ENCODE measurements at places on chromosomes 2 and 18.

DNA sequence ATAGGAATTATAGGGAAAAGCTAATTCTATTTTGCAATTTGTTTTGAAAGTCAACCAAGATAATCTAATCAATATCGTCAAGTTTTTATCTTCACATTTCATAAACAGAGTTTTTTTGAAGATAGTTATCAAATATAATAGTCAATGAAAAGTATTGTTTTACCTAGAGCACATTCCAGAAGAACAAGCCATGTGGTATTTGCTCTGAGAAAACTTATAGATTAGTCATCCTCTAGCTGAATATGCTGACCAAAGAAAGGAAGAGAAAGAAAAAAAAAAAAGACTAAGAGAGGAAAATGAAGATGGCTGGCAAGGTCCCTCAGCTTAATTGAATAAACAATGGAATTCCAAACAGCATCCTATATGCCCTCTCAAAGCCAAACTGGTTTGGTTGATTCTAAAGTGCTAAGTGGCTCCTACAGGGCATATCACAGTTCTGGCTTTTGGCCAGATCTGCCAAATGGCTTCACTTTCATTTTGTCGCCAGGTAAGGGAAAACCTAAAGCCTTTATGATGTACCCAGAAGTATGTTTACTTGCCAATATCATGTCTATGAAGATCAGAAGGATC lies 132.6 kb downstream of the VWC2L start:
- DNase-seq = no peak

DNA sequence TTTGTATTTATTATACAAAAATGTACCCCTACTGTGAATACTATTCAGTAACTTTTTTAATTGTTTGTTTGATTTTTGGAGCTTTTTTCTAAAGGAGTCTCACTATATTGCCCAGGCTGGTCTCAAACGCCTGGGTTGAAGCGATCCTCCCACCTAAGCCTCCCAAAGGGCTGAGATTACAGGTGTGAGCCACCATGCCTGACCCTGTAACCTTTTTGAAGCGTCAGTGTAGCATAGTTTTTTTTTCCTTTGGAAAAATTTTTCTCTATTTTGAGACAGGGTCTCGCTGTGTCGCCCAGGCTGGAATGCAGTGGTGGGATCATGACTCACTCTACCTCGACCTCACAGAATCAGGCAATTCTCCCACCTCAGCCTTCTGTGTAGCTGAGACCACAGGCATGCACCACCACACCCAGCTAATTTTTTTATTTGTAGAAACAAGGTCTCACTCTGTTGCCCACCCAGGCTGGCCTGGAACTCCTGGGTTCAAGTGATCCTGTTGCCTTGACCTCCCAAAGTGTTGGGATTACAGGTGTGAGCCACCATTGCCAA lies 2.0 kb downstream of the GMCL1 start:
- no peak for DNase-seq

- no peak for DNase-seq
Measured at GRCh38 chr2:96240341-96241038, 25.3 kb downstream of the TMEM127 start.

DNA sequence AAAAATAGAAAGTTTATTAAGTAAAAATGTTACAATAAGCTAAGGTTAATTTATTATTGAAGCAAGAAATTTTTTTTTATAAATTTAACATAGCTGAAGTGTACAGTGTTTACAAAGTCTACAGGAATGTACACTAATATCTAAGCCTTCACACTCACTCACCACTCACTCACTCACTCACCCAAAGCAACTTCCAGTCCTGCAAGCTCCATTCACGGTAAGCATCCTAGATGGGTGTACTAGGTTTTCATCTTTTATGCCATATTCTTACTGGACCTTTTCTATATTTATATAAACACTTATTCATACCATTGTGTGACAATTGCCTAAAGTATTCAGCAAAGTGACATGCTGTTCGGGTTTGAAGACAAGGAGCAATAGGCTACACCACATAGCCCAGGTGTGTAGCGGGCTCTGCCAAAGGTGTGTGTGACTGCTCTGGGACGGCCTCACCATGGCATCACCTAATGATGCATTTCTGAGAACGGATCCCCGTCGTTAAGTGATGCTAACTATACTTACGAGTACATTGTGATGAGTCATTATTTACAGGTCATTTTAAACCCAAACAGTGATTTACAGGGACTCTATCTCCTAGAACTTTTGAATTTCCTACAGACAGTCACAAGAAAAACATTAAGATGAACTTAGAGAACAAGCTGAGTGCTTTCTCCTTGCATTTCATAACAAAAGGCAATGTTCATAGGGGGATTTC lies 76.3 kb upstream of the ID2 start:
- DNase-seq = no peak

GRCh38 chr18:45384962-45385315 lies 230.3 kb upstream of the SLC14A2 start:
- DNase-seq = no peak

DNA sequence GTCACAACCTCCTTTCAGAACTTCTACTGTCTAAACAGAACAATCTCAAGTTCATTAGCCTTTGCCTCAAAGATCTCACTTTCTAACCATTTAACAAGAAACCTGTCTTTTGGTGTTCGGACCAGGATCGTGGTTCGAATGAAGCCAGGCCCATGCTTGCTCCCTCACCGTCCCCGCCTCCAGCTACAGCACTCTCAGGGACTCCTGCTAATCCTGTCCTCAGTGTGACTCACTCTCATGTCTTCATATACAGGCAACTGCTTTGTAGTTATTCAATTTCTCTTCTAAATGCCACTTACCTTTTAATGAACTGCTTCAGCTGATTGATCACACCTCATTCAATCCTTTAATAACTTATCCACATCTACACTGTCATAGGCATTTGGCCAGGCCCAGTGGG lies 15.8 kb downstream of the SERTAD2 start:
- no peak for DNase-seq

GRCh38 chr2:217125014-217125413 lies 265.1 kb upstream of the TNP1 start:
- DNase-seq = no peak

GRCh38 chr2:5229574-5229973 lies 462.6 kb upstream of the SOX11 start:
- no peak for DNase-seq

DNA sequence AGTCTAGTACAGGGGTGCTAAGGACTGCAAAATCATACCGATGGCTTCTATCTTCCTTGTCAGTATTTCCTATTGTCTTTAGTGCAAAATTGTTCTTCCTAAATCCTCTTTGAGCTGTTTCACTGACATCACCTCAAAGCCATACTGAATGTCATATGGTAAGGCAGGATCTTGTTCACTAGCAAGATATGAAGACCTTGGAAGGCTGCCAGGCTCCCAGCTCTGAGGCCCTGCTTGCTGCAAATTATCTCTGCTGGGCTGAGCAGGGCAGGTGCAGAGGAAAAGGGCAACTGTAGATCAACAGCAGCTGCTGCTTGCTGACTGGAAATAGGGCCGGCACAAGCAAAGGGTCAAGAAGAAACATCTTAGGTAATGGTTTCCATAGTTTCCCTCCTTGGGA lies 58.2 kb downstream of the PMAIP1 start:
- no peak for DNase-seq

Measured in T-helper 22 cell (primary cell).